ENCODE measurements at places on chromosomes 3 and 15.

DNA sequence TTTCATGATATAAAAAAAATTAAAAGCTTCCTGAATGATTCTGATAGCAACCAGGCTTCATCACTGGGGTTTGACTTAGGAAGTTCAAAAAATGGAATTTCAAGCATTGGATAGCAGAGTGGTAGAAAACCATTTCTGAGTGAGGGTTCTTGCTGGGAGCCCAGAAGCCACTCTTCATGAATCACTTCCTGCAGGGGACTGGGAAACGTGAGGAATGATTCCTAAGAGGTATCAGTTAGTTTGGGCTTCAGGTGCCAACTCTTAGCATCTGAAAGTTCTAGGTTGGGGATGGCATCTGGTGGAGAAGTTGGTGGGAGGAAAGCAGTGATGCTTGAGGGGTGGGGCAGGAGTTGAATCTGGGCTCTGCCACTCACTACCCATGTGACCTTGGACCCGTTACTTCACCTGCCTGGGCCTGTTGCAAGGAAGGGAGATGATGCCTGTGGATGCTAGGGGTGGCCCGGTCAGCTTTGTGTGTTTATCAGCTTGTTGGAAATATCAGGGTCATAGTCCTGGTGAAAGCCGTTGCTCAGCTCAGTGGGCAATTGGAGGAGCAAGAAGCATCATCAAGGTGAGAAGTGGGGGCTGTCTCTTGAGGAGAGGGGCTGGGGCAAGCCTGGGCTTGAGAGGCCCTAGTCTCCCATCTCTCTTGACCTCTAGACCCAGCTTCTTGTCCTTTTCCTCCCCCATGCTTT, 37.0 kb upstream of the TNFAIP8L3 start:
- DNase-seq: no peak

- no peak for DNase-seq
Observed at GRCh38 chr3:69738859-69739203, 433 bp upstream of the MITF start.

- no peak for DNase-seq
Observed at GRCh38 chr15:55853134-55853533, 110.2 kb upstream of the PRTG start.

DNA sequence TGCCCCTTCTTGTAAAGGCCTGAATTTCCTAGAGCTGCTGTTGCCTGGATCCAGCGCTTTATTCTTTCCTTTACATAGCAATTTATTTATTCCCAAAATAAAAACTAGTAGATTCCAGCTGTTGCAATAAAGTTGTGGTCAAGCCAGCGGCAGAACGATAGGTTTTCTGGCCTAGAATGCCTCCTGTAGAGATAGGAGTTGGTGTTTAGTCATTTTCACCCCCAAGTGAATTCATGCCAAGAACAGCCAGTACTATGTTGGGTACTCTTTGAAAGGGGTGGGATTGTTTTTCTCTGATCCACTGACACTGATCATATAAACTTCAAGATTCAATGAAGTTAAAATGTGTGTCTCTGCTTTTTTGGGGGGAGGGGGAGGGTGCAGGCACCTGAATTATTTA, 69.7 kb downstream of the KLHL25 start:
- DNase-seq: no peak

DNA sequence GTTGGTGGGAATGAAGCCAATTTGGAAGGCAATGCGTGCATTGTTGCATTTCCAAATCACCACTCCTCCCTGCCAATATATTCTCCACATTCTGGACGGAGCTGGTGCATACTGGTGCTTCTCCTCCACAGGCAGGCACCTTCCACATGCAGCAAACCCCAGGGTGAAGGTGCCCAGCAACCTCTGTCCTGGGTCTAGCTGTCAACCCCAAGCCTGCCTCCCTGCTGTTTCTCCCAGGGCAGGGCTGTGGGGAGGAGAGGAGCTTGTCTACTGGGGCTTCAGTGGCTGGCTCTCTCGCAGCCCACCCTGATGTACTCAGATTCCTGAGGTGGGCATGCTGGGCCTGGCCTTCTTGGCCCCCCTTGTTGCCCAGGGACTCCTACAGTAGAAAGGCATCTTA, 20.1 kb downstream of the GASK1A start:
- no peak for DNase-seq

GRCh38 chr15:68819495-68820294, 1.0 kb downstream of the ANP32A start:
- no peak for DNase-seq

GRCh38 chr3:186790261-186790981, 7.0 kb downstream of the EIF4A2 start:
- no peak for DNase-seq

- no peak for DNase-seq
Observed at GRCh38 chr3:51908026-51908425, 4.9 kb upstream of the IQCF1 start.

DNA sequence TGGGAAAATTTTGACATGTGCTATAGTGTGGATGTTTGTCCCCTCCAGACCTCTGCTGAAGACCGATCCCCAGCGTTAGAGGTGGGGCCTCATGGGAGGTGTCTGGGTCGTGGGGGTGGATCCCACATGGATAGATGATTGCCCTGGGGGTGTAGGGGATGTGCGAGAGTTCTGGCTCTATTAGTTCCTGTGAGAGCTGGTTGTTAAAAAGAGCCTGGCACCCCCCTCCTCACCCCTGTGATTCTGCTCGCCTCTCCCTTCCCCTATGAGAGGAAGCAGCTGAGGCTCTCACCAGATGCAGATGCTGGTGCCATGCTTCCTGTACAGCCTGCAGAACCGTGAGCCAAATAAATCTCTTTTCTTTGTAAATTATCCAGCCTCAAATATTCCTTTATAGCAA, 67.4 kb downstream of the ATP10A start:
- DNase-seq: no peak

DNA sequence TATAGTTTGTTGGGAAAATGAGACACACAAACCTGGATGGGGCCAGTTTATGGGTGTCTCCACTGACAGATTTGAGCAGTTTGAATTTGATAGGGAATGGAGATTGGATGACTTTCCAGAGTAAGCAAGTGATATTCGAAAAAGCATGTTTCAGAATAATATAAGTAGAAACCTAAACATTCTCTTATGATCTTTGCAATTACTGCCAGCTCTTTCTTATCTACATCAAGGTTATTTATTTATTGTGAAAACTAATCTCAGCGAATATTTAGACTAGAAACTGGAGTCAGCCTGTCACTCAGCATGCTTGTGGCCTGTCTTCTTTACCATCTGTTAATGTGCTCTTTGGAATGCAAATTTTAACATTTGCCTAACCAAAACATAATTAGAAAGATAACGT, 57.8 kb upstream of the SPPL2A start:
- DNase-seq: no peak

DNA sequence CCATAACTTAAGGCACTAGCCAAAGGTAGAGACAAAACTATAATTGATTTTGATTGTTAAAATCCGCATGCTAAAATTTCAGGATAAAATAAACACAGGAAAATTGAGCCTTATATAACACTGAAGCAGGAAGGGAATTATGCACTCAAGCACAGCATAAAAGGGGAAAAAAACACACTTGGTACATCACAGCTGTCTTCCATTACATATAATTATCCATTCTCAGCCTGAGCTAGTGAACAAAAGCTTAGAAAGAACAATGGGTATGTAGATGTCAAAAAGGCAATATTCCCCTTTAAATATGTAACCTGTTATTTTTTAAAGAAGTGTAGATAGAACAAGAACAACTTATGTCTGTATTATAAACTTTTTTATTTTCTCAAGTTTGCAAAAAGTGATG, 899.2 kb downstream of the ROBO1 start:
- no peak for DNase-seq

- no peak for DNase-seq
Observed at GRCh38 chr3:98326945-98327344, 26.7 kb upstream of the OR5K4 start.

DNA sequence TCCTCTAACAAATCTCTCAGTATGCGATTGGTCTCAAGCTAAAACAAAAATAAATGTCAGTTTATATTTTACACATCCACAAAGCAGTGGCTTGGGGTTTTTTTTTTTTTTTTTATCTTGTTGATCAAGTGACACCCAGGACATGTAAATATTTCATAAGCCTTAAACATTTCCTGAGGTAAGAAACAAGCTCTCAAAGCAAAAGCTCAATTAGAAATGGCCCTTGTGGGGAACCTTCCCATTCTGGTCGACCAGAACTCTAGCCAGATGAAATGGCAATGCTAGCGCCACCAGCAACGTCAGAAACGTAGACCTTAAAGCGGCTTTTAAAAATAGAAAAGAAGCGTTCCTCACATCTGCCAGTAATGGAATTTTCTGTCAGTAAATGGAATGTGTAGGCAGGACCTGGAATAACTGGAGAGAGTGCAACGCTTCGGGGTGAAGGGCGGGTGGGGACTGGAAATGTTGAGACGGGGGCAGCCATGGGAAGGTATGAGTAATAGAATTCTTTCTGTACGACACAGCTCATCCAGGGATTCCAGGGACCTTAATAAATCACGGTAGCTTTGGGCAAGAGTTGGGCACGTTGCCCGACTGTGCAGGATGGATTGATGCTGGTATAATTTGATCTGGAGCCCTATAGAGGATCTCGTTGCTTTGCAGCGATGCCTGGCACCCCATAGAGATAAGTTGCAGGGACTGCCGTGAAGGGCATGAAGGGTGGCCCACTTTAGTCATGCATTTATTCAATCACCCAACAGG, 44.4 kb downstream of the BTD start:
- no peak for DNase-seq

GRCh38 chr3:4835616-4836043, 143.6 kb upstream of the BHLHE40 start:
- no peak for DNase-seq

GRCh38 chr3:132261506-132261905, 55.7 kb upstream of the ACP3 start:
- no peak for DNase-seq

- no peak for DNase-seq
Observed at GRCh38 chr15:86125775-86126174, 46.1 kb downstream of the AGBL1 start.

GRCh38 chr3:53195602-53196574, 34.9 kb downstream of the PRKCD start:
- DNase-seq: peak; percentile 55

DNA sequence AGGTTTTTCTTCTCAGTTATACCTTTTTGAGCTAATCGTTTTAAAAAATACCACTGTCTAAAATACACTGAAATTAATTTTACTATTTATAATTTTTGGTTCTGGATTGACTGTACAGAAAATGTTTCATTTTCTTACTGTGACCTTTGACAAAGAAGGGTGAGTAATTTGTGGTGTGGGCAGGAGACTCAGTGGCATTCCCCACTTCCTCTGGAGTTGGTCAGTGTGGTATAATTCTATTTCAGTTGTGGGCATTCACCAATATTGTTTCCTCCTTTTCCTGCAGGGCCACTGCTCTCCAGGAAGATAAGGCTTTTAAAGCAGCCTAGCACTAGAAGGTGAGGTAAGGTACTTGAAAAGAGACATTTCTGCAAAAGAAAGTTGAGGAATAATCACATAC, 6.5 kb downstream of the DAG1 start:
- no peak for DNase-seq

DNA sequence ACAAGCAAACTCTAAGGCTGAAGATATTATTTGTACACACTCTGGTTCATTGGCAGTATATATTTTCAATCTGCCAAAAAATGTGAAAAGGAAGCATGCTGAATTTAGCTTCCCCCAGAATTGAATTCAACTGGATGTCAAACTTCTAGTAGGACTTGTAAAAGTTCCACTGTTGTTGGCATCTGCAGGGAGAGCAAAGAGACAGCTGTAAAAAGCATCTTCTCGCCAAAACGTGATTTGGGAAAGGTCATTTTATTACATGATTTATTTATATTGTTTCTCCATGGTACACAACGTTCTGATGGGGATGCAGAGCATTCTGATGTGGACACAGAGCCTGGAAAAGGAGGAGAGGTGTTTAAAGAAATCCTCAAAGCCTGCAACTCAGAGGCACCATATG, 196.7 kb upstream of the ADAMTS9 start:
- no peak for DNase-seq

GRCh38 chr3:7847021-7847420, 654.6 kb upstream of the LMCD1 start:
- DNase-seq: no peak

GRCh38 chr15:85793641-85794597, 806 bp downstream of the KLHL25 start:
- DNase-seq: peak; percentile 19

- DNase-seq: no peak
Observed at GRCh38 chr15:35931799-35932341, 385.9 kb upstream of the DPH6 start.
